ENCODE measurements at places on chromosomes 3 and 15.
A peak's percentile ranks its signal among the peaks of the same experiment; 100 is the strongest.

DNA sequence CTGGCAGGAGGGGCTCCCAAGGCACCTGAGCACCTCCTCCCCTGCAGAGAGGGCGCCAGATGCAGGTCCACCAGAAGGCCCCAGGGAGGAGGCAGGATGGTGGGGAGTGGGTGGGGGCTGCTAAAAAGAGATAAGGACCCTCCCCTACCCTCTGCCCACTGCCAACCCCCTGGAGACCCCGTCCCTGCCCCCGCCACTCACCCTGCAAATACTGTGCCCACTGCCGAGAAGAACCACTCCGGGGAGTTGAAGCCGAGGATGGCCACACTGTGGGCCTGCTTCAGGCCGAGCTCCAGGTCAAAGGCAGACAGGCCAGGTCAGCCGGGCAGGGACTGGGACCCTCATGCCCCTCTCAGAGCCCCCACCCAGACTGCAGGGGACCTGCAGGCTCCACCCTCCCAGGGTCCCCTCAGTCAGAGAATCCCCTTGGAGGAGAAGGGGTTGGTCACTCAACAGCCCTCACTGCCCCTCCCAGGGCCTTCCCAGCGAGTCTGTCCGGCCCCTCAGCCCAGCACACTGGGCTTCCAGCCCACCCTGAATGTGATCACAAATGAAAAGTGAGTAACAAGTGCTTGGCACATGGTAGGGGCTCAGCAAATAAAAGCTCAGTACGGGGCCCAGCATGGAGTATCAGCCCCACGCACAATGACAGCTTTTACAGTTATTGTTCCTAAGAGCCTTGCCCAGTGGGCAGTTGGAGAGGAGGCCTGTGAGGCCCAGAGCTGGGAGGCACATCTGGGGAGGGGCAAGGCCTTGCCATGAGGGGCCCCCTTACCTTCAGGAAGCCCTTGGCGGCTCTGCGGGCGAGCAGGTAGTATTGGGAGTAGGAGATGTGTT is 40.4 kb downstream of the ACSBG1 start:
- DNase-seq: no peak

DNA sequence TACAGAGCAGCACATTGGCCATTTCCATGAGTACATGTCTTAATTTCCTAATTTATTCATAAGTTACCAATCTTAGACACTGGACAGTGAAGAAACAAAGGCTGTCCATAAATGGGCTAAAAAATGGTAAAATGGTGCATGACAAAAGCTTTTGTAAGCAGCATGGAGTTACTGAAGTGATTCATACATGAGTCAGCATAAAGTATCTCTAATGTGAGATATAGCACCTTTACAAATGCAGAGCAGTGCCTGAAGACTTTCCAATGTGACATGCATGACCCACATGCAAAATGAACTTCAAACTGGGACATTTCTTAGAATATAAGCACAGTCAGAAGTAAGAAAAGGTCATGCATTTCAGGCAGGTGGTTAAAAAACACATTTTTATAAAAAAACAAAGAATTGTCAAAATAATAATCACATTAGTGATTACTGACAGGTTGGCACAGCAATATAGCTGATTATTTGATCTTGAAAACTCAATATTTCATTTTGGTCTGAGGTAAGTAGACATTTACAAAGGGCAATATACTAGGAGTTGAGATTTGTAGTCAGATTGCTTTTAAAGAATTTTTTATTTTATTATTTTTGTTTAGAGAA is 299.3 kb downstream of the PLCL2 start:
- DNase-seq: no peak

- no peak for DNase-seq
Observed at GRCh38 chr3:146375219-146375618, 94.1 kb downstream of the PLSCR2 start.

DNA sequence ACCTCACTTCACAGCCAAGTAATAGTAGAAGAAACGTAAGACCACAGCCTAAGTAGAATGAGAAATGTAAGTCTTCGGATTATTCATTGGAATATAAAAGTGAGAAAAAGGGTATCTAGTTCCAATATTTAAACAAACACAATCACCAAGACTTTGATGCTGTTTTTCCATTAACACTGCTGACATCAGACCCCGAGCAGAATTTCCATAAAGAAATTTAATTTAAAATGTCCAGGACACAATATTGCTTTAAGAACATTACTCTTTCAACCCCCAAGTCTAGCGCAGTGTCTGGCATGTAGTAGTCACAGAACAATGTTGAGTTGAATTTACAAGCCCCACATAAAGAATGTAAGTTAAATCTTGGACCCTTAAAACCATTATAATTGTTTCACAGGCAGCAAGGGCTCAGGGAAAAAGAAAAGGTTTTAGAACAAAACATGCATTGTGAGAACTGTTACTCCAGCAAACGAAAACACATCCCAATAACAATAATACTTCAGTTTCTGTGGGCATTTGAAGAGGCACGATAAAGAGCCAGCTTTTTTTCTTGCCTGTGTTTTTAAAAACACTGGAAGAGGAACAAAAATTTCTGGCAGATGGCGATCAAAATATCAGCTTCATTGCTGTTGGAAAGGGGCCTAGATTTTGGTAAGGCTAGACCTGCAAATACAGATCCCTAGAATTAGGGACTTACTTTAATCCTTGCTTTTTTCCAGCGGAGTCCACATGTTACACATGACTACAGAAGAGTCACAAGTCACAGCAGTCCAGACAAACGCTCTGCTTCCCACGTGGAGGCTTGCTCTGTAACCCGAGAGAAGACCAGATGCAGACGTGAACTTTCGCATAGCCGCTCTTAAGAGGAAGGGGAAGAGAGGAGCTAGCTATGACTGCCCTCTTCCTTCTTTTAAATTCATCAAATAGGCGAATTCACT is 77.9 kb upstream of the IGSF10 start:
- DNase-seq: peak; percentile 80

DNA sequence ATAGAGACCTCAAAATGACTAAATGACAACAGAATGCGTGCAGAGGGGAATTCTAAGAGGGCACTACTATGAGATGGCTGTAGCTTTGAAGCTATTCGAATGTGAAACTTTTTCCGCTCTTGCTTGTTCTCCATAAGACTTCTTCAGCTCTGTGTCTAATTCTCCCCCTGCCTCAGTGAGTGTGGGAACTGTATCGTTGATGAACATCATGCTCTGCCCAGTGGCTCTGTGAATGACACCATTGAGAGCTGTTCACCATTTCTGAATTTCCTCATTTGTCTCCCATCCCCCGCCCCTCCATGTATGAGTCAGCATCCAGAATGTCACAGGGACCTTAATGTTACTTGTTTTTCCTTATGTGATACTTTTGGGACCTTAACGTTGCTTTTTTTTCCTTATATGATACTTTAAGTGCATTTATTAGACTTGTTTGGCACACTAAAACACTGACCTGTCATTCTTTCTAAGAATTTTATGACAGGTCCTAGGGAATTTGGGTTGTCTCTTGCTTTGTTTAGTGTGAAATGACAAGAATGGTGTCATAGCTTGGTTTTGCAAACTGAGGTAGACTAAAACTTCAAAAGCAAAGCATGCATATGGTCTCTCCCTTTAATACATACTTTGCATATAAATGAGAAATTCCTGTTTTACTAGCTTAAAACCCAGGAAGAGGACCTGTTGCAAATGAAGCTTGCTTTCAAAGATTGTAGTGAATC is 99.6 kb downstream of the FNDC3B start:
- peak; percentile 10 for DNase-seq

- no peak for DNase-seq
Observed at GRCh38 chr3:25473246-25473645, 45.2 kb downstream of the RARB start.

DNA sequence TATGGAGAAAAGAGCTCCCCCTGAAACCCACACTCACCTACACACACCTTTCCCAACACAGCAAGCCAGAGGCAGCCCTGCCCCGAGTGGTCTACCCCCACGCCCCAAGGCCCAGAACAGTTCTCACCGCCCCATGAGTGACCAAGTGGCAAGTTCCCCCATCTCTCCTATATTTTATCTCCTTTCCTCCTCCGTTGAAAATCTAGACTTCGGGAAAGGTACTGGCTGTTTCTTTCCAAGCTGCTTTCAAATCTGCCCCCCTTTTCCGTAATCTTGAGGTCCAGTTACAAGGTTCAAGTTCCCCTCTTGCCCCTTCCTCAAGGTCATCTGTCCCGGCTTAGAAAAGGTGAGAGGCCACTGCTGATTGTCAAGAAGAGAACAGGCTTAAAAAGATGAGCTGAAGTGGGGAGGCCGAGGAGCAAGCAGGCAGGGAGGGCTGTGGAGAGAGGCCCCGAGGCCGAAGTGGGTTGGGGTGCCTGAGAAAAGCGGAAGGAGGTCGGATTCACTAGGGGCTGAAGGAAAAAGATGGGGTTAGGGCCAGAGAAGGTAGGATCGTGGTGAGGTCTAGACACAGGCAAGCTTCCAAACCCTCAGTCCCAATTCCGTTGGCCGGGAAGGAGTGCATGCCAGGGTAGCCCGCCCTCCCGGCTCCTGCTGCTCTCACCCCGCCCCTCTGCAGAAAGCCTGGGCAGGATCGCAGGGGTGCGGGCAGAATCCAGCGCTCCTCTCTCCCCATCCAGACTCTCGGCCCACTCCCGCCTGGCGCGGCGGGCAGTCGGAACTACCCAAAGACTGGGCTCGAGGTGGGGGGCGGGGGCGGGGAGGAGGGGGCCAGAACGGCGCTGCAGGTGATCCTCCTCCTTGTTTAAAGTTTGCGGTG is 1.7 kb downstream of the SEMA5B start:
- no peak for DNase-seq

- DNase-seq: no peak
Observed at GRCh38 chr15:98760112-98760826, 111.9 kb downstream of the IGF1R start.

DNA sequence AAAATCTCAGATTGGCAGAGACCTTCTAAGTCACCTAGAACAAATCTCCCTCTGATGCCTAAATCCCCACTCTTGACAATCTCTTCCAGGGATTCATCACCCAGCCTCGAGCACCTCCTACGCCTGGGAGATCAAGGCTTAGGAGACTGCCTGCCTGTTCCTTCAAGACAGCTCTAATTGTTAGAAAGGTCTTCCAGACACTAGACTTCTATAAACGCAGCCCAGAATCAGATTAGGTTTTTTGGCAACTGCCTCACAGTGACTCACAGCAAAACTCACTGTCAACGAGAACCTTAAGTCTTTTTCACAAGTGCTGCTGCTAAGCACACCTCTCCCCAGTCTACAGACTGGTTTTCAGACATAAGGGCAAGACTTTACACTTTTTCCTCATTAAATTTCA is 23.1 kb downstream of the SRGAP3 start:
- DNase-seq: peak; percentile 16

DNA sequence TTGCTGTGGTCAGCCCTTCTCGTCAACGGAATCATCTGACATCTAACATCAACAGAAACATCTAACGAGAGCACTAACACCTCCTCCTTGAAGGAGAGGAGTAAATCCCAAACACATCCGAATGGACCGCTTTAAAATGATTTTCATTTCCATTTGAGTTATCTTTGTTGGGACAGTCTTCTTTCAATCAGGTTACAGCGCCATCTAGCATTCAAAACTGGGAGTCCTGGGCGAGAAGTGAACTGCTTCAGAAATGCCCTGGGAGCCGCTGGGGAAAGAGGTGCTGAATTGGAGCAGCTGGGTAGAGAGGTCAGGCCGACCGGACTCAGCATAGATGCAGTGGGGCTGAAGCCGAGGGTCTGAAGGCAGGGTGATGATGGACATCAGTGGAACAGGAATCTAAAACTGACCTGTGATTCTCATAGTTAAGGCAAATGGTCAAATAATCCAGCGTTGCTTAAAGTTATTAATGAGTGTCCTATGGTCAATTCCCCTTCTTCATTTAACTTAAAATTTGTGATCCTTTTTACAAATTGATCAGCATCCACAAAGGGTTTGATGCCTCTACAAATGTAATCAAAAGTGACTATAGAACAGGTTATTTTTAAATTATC is 170.0 kb upstream of the NDN start:
- DNase-seq: peak; percentile 77

DNA sequence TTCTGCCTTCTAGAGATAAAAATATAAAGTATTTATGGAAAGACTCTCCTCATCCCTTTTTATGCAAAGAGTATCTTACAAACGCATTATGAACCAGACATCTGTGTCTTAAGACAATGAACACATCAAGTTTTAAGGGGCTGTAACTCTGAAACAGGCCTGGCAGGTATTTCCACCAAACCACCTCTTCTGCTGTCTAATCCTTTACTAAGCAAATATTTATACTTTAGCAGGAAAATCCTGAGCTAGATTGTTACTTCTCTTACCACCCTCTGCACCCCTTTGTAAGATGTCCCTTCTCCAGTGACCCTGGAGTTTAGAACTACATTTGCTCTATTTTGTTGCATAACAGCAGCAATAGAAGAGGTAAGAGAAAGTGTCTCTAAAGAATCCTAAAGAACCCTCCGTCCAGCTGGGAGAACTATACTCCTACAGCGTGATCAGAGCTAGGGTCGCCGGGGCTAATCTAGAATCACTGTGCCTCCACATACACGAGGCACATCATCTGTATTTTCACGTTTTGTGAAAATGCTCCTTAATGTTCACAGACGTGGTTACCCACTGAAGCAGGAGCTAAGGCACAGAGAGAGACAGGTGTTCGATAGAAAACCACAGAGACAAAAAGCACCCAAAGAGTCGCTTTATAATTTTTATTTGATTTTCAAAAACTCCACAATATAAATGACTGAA is 129.6 kb downstream of the FOXP1 start:
- DNase-seq: no peak

DNA sequence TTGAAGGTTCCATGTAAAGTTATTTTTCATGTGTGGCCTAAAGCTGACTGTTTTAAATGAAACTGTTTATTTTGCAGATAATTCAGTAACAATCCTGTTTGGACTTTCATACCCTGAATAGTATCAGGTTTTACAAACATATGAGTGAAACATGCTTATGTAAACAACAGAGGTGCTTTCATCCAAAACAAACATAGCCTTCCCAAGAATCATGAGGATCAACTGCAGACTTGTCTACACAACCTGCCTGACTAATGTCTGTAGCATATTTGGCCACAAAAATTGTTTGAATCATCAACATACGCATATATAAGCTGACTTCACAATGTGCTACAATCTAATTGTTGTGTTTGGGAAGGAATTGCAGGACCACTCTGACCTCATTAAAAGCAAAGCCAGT is 190.4 kb downstream of the DIPK2A start:
- no peak for DNase-seq

- DNase-seq: no peak
Observed at GRCh38 chr3:14435175-14436014, 33.0 kb downstream of the SLC6A6 start.
